ENCODE measurements at places on chromosomes 11 and 22.

GRCh38 chr11:73308961-73309919 is 1.2 kb downstream of the ARHGEF17 start:
- no peak for DNase-seq

DNA sequence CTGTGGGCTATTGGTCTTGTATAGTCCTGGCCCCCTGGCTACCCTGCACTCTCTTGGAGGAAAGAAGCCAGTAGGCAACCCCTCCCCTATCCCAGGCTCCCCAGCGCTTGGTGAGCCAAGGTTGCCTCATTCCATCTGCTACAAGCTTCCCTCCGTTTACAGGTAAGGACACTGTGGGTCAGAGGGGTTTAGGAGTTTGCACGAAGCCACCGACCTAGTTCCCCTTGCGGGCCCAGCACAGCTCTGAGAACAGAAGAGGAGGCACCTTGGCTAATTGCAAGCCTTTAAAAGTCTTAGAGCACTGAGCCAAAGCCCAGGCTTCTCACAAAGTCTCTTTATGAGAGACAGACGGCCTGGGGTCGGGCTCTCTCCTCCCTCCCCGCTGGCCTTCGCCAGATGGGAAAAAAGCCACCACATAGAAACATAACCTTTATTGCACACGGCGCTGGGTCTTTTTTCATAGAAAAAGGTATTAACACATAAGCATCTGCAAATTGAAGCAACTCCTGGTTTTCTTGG is 99.8 kb downstream of the CEP164 start:
- DNase-seq, result no peak

DNA sequence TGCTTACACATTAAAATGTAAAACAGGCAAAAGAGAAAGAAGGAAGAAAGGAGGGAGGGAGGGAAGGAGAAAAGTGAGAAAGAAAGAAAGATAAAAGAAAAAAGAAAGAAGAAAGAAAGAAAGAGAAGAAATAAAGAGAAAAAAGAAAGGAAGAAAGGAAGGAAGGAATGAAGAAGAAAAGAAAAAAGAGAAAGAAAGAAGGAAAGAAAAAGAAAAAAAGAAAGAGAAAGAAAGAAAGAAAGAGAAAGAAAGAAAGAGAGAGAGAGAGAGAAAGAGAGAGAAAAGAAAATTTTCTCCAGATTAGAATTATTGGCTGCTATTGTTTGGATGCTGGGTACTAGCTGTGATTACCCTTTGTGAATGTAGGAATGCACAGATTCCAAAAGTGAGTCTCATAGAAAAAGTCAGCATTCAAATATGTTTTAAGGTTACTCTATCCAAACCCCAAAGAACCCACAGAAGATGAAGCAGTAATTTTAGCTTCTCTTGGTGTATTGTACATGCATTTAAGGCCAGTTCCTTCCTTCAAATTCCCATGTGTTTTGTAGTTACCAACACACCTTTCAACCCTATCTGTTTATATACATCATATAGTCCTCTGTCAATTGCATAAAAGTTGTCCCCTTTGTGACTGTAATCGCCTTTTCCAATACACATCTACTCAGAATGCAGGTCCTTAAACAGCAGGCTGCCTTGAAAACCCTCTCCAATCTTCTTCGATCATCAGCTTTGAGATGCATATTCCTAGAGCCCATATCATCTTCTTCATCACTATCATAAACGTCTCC is 789 bp upstream of the FAM111A start:
- DNase-seq, result no peak

DNA sequence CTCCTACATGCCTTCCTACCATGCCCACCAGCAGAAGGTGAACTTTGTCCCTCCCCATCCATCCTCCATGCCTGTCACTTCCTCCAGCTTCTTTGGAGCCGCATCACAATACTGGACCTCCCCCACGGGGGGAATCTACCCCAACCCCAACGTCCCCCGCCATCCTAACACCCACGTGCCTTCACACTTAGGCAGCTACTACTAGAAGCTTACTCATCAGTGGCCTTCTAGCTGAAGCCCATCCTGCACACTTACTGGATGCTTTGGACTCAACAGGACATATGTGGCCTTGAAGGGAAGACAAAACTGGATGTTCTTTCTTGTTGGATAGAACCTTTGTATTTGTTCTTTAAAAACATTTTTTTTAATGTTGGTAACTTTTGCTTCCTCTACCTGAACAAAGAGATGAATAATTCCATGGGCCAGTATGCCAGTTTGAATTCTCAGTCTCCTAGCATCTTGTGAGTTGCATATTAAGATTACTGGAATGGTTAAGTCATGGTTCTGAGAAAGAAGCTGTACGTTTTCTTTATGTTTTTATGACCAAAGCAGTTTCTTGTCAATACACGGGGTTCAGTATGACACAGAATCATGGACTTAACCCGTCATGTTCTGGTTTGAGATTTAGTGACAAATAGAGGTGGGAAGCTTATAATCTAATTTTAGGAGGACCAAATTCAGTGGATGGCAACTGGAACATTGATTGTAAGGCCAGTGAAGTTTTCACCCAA is 56.1 kb downstream of the KCNJ1 start:
- DNase-seq, result no peak

- no peak for DNase-seq
These were observed at the start of gene TRIM22 for GRCh38 chr11:5689551-5689983. Gene TRIM22, plus strand, starts transcription at chr11:5689790. Its CDS starts 6,443 bp downstream, at chr11:5696233.

- DNase-seq, result peak; percentile 27
These were observed 1.2 kb downstream of the DDX17 start for GRCh38 chr22:38504731-38505540.

DNA sequence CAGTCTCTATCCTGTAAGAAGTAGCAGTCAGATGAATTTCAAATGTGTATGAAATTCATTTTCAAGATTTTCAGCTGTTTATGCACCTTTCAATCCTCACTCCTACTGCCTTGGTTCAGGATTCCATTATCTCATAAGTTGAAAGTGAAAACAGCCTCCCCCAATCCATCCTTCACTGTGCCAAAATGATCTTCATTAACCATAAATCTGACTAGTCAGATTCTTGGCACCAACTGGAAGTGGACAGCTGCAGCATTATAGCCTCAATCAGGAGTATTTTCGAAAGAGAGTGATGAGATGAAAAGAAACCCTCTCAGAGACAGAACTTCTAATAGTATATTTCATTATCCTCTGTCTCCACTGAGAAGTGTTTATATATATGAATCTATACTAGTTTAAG is 365.3 kb upstream of the PDGFD start:
- no peak for DNase-seq

GRCh38 chr11:134266841-134267251 is 9.3 kb upstream of the GLB1L3 start:
- no peak for DNase-seq

- no peak for DNase-seq
These were observed 1.1 kb upstream of the EMID1 start for GRCh38 chr22:29204455-29205183.

- DNase-seq, result no peak
These were observed 51.3 kb downstream of the BTG4 start for GRCh38 chr11:111460856-111461255.

DNA sequence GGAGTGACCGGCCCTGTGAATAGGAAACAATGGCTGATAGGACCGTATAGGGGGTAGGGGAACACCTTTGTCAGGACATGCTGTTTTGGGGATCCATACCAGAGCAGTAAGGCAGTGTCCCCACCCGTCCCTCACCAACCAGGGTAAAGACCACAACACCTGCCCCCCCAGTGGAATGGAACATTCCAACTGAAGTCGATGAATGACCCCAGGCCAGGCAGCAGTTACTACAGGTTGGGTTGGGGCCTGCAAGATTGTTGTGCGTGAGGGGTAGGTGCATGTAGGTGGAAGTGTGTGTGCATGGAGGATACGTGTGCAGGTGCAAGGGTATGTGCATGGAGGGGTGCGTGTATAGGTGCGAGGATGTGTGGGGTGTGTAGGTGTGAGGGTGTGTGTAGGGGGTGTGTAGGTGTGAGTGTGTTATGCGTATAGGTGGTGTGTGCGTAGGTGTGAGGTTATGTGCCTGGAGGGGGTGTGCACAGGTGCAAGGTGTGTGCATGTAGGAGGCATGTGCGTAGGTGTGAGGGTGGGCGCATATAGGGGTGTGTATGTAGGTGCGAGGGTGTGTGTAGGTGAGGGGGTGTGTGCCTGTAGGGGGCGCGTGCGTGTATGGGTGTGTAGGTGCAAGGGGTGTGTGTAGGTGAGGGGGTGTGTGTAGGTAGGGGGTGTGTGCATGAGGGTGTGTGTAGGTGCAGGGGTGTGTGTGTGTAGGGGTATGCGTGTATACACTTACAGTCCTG is 32.9 kb downstream of the PISD start:
- DNase-seq, result no peak

DNA sequence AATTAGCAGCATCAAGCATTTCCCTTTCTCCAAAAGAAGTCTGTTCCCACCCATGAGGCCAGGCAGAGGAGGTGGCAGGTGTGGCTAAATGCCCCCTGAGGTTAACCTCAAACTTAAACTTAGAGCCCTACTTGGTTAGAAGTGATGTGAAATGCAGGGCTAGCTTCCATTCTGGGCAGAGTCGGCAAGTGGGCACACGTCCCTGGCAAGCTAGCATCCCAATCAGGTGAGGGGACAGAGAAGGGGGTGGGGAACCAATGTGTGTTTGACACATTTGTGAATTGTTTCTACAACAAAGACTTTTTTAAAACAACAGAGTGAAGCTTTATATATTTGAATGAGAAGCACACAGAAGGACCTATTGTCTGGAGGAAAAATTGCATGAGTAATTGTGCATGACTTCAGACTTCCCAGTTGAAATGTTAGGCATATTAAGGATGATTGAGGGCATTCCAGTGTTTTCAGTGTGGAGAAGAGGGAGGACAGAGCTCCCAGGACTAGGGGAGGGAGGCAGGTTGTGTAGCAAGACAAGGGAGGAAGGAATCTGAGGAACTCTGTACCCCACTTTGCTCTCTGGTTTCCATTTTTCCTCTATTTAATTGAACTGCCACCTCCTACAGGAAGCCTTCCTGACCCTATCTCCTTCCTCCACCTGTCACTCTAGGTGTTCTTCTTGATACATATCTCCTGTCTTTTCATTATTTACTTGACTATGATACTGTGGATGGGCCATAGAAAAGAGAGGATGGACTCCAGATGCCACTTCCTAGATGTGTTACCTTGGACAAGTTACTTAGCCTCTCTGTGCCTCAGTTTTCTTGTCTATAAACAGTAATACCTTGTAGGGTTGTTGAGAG is 83.3 kb upstream of the PICALM start:
- no peak for DNase-seq

- DNase-seq, result no peak
These were observed 7.5 kb upstream of the WEE1 start for GRCh38 chr11:9565822-9566560.

DNA sequence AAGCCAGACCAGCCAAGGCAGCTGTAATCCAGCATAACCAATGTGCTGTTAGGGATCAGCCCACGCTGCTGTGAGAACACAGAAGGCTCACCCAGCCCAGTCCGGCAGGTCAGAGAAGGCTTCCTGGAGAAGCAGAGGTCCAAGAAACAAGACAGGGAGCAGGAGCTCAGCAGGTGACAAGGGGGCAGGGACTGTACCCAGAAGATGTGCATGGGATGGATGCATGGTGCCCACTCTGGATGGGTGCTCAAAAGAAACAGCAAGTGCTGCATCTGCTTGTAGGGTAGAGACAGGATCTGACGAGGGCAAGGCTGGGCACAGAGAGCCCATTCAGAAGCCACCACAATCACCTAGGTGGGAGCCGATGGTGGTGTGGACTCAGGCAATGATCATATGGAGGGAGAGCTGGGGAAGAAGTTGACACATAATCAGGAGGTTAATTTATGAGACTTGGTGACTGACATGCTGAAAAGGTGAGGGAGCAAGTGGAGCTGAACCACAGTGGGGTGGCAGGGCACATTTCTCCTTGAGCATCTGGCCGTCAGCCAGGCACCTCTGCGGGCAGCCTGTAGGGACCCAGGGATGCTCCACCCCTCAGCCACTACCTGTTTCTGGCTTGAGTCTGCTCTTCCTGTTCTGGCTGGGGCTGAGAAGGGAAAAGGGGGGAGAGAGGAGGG is 102.3 kb upstream of the DRD2 start:
- no peak for DNase-seq

DNA sequence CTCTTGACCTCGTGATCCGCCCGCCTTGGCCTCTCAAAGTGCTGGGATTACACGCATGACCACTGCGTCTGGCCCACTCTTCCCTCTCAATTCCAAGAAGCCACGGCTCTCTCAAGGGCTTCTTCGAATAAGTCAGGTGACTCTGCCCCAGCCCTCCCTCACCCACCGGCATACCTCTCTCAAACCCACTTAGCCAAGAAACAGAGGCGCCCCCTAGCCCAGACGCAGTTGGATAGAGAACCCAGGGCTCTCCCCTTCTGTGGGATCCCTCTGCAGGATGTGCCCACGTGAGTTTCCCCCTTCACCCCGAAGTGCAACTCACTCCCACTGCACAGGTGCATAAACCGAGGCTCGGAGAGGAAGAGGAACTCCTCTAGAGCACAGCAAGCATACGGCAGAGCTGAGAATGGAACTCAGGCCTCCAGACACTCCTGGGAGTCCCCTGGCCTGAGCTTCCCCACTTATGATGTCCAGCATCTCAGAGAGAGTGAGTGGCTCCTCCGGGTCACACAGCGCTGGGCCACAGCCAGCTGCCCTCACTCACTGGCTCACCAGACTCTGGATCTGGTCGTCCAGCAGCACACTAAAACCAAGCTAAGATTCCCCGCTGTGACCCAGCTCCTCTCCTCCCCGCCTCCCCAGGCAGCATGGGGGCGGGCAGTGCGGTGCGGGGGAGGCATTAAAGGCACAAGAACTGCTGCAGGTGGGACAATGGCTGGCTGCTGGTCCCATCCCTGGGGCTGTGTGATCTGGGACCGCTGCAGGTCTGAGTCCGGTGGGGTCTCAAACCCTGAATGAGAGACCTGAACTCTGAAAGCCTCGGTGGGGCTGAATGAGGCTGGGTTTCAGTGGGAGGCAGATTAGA is 16.8 kb upstream of the RGL4 start:
- DNase-seq, result no peak

GRCh38 chr11:77698896-77699295 is 61.3 kb upstream of the CLNS1A start:
- no peak for DNase-seq

DNA sequence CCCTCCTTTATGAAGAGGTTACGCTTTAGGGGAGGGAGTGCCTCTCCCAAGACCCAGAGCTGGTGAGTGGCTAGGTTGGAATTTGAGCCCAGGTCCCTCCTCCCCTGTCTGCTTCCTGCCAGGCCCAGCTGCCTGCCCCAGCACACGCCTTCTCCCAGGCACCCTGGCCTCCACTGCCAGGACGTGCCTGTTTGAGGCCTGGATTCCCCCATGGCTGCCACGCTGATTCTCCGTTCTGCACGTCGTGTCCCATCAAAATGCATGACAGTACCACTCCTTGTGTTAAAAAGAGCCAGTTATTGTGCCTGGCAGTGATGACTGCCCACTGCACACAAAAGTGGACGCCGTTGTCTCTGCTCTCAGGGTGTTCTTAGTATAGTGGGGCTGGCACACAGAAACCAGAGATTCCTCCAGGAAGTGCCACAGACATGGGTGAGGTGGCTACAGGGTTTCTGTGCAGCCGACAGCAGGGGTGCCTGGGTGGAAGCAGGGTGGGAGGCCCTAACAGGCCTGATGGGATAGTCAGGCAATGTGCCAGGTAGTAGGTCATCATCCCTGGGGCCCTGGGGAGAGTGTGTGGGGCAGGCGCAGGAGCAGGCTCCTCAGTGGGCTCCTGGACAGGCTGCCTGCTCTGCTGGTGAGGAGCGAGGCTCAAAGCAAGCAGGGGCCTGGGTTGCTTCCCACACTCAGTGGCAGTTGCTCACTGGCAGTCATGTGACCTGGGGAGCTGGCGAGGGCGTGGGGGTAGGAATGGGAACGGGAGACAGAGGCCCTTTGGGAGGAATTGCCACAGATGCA is 24.2 kb downstream of the MED15 start:
- DNase-seq, result no peak

Data from stimulated activated CD8-positive, alpha-beta memory T cell treated with anti-CD3 and anti-CD28 coated beads, Interleukin-15, amount 100 ng/mL, for 24 hours (primary cell).